ENCODE measurements at places on chromosomes 6 and 20. TPM values are rescaled to one million over a fixed set of nuclear protein-coding genes. Genes with fewer than 3 reads are reported as not detected.
A peak's percentile ranks its signal among the peaks of the same experiment; 100 is the strongest.

GRCh38 chr20:39829661-39830060, 859.4 kb downstream of the MAFB start:
- no peak for DNase-seq

- no peak for DNase-seq
These were observed 3.7 kb downstream of the TJAP1 start for GRCh38 chr6:43481075-43481474.

- DNase-seq, result no peak
These were observed 41.9 kb downstream of the TRAM2 start for GRCh38 chr6:52534966-52535390.

GRCh38 chr6:46927066-46927465, 5.3 kb upstream of the ADGRF5 start:
- DNase-seq, result no peak

DNA sequence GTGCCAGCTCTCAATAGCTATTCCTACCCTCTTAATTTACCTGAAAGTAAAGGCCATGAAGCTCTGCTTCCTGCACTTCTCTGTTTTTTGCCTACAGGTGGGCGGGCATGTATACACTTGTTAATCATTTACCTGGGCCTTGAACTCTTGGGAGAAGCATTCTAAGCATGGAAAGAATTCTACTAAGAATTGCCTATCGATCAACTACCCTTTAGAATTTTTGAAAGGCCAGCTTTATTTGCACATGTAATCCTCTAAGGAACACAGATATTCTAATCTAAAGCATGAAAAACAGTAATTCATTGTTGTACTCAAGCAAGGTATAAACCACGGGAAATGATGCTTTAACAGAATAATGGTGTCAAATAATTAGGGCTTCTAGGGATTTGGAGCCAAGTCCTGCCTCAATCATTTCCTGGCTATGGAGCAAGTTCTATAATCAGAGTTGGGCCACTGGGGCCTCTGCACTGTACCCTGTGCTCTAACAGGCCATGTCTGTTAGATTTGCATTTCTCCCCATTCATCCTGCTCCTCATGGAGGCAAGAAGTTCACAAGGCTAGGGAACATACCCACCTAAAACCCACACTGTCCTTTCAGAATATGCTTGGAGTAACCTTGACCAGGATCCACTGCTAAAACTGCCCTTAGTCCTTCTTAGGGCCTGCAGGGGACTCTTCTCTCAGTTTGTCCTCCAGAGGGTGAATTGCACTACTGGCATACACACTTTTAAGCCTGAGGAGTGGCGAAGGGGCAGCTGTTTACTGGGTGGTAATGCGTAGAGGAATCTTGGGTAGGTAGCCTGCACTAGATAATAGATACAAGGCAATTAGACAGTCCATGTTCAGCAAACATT, 276.4 kb upstream of the JAG1 start:
- DNase-seq, result no peak

DNA sequence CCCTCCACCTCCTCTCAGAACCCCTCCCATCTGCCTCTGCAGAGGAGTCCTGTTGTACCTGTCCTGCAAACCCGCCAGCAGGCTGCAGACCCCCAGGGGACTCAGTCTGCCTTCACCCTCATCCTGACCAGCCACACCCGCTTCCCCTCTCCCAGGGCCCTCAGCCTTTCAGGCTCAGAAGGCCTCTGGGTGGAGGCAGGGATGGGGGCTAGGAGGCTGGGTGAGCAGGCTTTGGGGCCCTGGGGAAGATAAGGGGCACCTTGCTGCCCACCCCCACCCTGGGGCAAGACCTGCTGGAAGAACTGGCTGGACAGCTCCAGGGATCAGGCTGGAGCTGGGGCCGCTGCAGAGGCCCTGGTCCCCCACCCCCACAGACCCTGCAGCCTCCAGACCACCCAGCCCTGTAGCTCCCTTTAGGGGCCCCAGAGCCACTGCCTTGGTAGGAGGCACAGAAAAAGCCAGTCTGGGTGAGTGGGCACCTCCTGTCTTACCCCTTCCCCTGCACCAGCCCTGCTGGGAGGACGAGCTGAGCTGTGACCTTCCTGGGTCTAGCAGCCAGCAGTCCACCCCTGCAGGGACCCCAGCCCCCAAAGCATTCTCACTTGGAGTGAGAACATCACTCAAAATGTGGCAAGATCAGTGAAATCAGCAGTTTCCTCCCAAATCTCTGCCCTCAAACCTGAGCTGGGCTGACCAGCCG, 5.2 kb downstream of the TEAD3 start:
- no peak for DNase-seq

GRCh38 chr6:170190046-170190445, 100.8 kb downstream of the DLL1 start:
- no peak for DNase-seq

DNA sequence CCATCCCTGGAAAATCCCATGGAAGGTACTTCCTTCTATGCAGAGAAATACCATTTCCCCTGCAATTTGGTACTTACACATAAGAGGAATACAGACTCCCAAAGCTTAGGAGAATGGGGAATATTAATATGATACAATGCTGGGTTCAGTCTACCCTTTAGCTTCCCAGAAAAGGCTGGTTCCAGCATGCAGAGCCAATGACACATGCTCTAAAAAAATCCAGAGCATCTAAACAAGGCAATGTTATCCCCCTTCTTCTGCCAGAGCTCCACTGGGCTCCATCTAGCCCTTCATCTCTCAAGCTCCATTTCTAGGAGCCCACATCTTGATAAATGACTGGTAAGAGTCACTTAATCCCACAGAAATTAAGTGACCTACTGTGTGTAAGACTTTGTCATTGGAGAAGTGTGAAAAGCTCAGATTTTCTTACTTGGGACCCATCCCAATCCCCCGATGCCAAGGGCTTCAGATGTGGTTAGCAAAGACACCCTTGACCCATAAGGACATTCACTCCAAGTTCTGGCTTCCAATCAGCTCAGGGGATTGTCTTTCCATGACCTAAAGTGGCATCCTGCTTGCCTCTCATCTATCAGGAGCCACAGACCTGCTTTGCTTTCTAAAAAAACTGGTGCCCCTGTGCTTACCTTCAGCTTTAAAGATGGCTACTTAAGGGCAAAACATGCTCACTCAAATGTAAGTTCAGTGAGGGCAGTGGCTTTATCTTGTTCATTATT, 137.5 kb downstream of the UNC5CL start:
- DNase-seq, result no peak

Gene CENPW
- polyA plus RNA-seq, result 35.0 TPM

DNA sequence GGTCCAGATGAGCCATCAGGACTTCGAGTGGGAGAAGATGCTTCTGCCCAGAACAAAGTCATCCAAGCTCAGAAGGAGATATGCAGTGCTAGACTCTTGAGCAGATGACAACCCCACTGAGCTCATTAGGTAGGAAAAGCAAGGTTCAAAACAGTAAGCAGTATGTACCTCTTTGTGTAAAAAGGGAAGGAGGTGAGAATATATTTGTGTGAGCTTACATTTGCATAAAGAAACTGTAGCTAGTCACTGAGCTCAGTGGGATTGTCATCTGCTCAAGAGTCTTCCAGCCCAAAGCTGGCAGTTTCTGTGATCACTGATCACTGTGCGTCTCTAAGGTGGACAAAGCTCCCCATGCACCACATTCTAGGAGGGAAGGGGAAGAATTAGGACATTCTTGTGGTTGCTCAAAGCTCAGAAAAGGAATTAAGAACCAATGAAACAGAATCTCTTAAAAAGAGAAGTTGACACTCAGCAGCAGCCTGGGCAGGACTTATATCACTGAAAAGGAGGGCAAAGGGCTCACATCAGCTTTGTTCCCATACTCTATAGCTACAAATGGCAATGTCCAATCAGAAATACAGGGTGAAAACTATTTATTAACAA, 90.0 kb upstream of the MAFB start:
- DNase-seq, result no peak

Gene BHLHE23
- not detected for polyA plus RNA-seq

DNA sequence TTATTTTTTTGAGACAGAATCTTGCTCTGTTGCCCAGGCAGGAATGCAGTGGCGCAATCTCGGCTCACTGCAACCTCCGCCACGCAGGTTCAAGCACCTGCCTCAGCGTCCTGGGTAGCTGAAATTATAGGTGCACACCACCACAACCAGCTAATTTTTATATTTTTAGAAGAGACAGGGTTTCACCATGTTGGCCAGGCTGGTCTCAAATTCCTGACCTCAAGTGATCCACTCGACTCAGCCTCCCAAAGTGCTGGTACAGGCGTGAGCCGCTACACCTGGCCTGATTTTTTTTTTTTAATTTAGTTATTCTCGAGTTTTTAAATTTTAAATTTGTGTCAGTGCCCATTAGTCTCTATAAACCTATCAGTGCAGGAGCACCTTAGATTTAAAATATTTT, 24.4 kb downstream of the ZNF133 start:
- DNase-seq, result no peak

DNA sequence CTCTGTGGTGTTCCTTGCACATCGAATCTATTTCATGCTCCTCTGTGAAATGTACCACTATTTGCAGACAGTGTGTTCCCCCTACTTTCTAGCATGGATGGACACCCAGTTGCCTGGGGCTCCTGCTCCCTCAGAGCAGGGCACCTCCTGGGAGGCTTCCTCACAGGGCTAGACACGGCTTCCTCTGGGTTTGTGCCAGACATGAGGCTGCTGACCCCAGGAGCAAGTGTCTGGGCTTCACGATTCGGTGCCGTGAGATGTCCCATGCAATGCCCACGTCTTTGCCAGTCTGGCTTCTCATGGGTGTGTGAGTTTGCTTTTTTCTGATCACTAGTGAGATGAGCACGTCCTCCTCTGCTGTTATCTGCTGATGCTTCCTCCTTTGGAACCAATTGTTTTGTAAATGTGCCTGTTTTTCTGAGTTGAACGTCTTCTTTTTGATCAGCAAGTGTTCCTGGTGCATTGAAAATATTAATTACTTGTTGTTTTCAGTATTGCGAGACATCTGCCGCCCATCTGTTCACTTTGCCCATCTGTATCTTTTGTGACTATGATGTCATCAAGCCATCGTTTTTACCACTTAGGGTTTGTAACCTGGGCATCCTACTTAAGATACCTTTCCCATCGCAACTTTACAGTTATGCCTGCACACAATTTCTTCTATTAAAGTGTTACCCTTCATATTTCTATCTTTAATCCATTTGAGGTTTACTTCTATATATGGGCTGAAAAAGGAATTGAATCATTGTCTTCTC, 92.0 kb downstream of the TTLL2 start:
- no peak for DNase-seq

DNA sequence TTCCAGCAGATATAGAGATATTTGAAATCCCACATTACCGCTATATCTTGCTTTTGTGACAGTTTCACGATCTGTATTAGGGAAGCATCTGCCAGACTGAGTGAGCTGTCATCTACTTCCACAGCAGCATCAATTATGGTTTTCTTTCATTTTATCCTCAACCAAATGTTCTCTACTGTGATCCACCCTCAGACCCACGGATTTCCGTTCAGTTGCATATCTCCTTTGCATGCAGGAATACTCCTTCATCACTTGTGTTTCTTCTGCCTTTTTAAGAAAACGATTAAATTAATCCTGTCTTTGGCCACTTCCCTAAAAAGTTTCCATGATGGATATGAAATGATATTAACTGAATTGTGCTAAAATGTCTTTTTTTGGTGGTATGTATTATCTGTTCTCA, 262.1 kb upstream of the ADGRB3 start:
- no peak for DNase-seq

Gene TMEM217
- polyA plus RNA-seq, result 1.2 TPM

- peak; percentile 10 for DNase-seq
These were observed 102.6 kb downstream of the COL21A1 start for GRCh38 chr6:56144538-56145324.

Gene CCHCR1
- polyA plus RNA-seq, result 15.3 TPM

Gene KCNG1
- polyA plus RNA-seq, result 12.3 TPM

Gene ZNF334
- not detected for polyA plus RNA-seq
